Heart right ventricle (tissue), 16 donors: ENCODE measurements at places on chromosomes 11 and 22. TPM values are rescaled to one million over a fixed set of nuclear protein-coding genes. Genes with fewer than 3 reads are reported as not detected.

Gene SLC7A4
- polyA plus RNA-seq: 0.07 TPM

Gene MTA2
- 35.3 TPM for polyA plus RNA-seq

Gene SYT7
- 19.4 TPM for polyA plus RNA-seq

Gene C11orf87
- under 0.01 TPM for polyA plus RNA-seq

Gene MAJIN
- polyA plus RNA-seq: not detected

Gene KRTAP5-10
- polyA plus RNA-seq: not detected

Gene ADORA2A
- 4.9 TPM for polyA plus RNA-seq

Gene SHISA8
- 3.5 TPM for polyA plus RNA-seq

Gene CHRM1
- polyA plus RNA-seq: not detected

Gene CREB3L1
- 49.5 TPM for polyA plus RNA-seq

Gene PIM3
- polyA plus RNA-seq: 62.0 TPM

Gene OR8D4
- polyA plus RNA-seq: not detected

- DNase-seq: peak; percentile 86
- H3K27me3 ChIP-seq: peaks cover 27% of the 10 kb centered on the region
- peak overlapping the region; percentile 82 for H3K4me3 ChIP-seq
- H3K27ac ChIP-seq: peak overlapping the region; percentile 99
- peaks cover 66% of the 10 kb centered on the region for H3K4me1 ChIP-seq
Measured at GRCh38 chr22:50530877-50531545, 1.2 kb upstream of the TYMP start.

DNA sequence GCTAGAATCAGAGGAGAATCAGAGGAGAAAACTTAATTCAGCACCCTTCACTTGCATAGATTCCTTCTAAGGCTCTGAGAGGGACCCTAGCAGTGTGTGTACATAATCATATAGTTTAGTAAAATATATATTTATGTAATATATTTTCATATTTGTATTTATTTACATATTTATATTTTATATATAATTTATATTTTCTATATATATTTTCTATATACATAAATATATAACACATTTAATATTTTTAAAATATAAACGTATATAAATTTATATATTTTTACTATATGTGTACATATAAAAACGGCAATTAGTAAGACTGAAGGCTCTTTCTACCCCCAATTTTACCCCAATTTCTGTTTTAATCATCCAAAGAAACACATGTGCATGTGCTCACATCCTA lies 80.3 kb downstream of the NXPE2 start:
- DNase-seq: no peak
- H3K36me3 ChIP-seq: no peaks in the 10 kb centered on the region
- H3K27ac ChIP-seq: no peak overlapping the region

DNA sequence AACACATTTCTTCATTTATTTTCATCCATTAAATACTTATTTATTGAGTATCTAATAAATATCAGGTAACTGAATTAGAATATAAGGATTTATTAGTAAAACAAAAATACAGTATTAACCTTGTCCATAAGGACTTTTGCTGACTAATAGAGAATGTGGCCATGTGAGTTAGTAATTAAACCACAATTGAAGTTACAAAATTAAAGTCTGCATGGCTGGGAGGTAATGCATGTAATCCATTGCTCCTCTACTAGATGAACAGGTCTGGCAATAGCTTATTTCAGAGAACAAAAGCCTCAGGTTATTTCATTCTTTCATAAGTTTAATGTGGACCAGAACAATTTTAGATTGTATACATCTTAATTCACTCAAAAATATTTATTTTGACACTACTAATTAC lies 9.9 kb upstream of the CARD18 start:
- no peaks in the 10 kb centered on the region for H3K4me1 ChIP-seq
- no peak overlapping the region for H3K4me3 ChIP-seq
- H3K27ac ChIP-seq: no peak overlapping the region
- no peak for DNase-seq

DNA sequence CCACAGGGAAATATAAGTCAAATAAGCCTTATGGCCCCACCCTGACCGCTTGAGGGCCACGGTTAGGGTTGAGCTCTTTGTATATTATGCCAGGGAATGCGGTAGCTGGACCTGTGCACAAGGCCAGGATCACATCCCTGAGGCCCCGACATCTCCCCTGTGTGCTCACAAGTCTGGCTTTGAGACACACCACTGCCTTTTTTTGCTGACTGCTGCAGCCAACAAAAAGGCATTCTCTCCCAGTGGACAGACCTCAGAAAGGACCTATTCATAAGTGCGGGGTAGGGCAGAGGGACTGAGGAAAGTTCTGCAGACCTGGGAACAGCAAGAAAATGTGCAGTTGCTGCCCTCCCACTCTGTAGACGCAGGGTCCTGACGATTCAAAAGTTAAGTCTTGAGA lies 3.4 kb upstream of the SIDT2 start:
- peaks cover 47% of the 10 kb centered on the region for H3K4me1 ChIP-seq
- H3K27ac ChIP-seq: peak overlapping the region; percentile 1
- H3K27me3 ChIP-seq: no peaks in the 10 kb centered on the region
- no peak overlapping the region for H3K4me3 ChIP-seq
- no peaks in the 10 kb centered on the region for H3K36me3 ChIP-seq
- no peak for DNase-seq

- H3K4me1 ChIP-seq: peaks cover 25% of the 10 kb centered on the region
- DNase-seq: peak; percentile 93
- H3K27me3 ChIP-seq: no peaks in the 10 kb centered on the region
- H3K27ac ChIP-seq: peak within 1 kb of the TSS; percentile 98
- peak within 1 kb of the TSS; percentile 88 for H3K4me3 ChIP-seq
- no peaks in the 10 kb centered on the region for H3K36me3 ChIP-seq
Measured at GRCh38 chr11:102346748-102347461, at the start of gene BIRC2. Gene BIRC2 (plus strand): TSS chr11:102347214. CDS start chr11:102349855, 2,641 bp downstream.

GRCh38 chr22:44133901-44134571 lies 46.7 kb upstream of the PARVG start:
- H3K36me3 ChIP-seq: peaks cover 28% of the 10 kb centered on the region
- no peaks in the 10 kb centered on the region for H3K4me1 ChIP-seq
- no peaks in the 10 kb centered on the region for H3K27me3 ChIP-seq
- H3K4me3 ChIP-seq: no peak overlapping the region

DNA sequence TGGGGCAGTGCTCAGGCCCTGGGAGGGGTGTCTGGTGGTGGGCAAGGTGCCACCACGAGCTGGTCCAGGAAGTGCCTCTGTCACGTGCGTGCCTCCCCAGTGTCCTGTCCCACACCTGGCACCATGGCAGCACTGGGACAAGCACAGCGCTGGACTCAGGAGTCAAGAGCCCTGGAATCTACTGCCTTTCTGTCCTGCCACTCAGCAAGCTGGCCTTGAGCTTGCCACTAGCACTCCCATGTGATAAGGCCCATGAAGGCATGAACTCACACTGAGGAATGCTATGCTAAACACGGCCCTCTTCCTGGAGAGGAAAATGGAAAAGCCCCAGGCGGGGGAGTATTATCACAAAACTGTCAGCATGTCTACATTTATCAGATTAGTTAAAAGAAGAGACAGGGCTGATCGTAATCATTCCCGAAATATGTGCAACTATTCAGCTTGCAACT lies 50.7 kb upstream of the SLC35C1 start:
- peak overlapping the region; percentile 18 for H3K27ac ChIP-seq
- no peaks in the 10 kb centered on the region for H3K27me3 ChIP-seq
- peak; percentile 63 for DNase-seq
- H3K4me3 ChIP-seq: no peak overlapping the region
- no peaks in the 10 kb centered on the region for H3K36me3 ChIP-seq

DNA sequence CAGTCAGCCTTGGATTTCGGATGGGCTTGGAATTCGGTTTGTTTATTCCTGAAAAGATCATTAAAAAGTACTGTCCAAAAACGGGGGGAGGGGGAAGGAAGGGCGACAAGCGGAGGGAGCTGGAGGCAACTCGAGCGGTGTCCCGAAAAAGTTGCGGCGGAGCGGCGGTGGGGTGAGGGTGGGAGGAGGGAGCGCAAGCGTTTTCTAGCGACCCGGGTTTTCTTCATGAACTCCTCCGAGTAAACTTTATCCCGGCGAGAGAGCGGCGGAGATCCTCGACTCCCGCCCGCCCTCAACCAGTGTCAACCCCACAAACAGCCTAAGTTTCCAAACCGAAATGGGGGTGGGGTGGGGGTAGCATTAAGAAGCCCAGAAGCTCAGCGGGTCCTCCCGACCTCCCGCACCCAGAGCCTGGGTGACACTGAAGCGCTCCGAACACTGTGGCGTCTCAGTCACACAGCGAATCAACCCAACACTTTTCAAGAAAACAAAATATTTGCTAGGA lies 133.0 kb upstream of the C11orf58 start:
- peak overlapping the region; percentile 99 for H3K27ac ChIP-seq
- peak; percentile 43 for DNase-seq
- H3K4me1 ChIP-seq: peaks cover 11% of the 10 kb centered on the region
- H3K4me3 ChIP-seq: peak overlapping the region; percentile 80
- H3K36me3 ChIP-seq: no peaks in the 10 kb centered on the region

DNA sequence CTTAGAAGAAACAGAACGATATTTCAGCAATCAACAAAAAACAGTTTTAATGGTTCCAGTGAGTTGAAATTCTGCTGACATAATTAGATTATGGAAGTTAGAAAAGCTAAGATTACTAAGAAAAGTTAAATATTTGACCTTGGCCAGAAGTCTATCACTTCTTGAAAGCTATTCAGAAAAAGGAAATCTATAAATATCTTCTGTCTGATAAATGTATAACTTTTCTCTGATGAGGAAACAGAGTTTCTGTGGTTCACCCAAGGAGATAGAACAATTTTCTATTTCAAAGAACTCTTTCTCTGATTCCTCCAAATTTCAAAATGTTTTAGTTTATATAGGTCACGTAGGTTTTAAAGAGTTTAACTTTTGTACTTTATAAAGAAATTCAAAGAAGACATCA lies 438.4 kb upstream of the CHORDC1 start:
- H3K36me3 ChIP-seq: no peaks in the 10 kb centered on the region

DNA sequence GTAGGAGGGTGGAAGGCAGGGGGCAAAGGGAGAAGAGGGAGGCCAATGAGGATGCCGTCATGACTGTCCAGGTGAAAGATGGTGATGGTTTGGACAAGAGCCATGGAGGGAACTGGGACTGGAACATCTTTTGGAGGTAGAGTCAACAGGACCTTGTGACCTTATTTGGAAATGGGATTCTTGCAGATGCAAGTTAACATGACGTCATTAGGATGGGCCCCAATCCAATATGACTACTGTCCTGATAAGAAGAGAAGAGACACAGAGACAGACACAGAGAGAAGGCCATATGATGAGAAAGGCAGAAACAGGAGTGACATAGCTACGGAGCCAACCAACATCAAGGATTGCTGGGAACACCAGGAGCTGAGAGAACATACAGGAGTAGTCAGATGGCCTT lies 31.0 kb upstream of the ISX start:
- no peak overlapping the region for H3K4me3 ChIP-seq
- H3K27ac ChIP-seq: no peak overlapping the region
- H3K27me3 ChIP-seq: no peaks in the 10 kb centered on the region
- H3K36me3 ChIP-seq: no peaks in the 10 kb centered on the region
- no peak for DNase-seq
- H3K4me1 ChIP-seq: no peaks in the 10 kb centered on the region

DNA sequence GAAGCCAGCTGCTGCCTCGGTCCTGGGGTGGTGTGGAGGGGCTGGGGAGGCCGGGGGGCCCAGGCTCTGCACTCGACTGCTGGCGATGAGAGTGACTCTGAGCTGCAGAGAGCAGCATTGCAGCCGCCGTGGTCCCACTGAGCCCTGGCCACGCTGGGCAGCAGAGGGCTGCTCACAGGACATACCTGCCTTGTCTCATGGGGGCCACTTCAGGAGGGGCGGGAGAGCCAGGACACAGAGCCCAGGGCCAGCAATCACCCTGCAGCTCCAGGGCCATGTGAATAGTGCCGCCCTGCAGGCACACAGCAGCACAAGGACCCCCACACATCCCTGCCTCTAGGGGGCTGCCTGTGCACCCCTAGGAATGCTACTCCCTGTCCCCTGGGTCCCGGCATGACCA lies 147.0 kb downstream of the CRYBB2 start:
- no peaks in the 10 kb centered on the region for H3K27me3 ChIP-seq
- peak overlapping the region; percentile 50 for H3K27ac ChIP-seq
- no peak for DNase-seq
- H3K36me3 ChIP-seq: no peaks in the 10 kb centered on the region

DNA sequence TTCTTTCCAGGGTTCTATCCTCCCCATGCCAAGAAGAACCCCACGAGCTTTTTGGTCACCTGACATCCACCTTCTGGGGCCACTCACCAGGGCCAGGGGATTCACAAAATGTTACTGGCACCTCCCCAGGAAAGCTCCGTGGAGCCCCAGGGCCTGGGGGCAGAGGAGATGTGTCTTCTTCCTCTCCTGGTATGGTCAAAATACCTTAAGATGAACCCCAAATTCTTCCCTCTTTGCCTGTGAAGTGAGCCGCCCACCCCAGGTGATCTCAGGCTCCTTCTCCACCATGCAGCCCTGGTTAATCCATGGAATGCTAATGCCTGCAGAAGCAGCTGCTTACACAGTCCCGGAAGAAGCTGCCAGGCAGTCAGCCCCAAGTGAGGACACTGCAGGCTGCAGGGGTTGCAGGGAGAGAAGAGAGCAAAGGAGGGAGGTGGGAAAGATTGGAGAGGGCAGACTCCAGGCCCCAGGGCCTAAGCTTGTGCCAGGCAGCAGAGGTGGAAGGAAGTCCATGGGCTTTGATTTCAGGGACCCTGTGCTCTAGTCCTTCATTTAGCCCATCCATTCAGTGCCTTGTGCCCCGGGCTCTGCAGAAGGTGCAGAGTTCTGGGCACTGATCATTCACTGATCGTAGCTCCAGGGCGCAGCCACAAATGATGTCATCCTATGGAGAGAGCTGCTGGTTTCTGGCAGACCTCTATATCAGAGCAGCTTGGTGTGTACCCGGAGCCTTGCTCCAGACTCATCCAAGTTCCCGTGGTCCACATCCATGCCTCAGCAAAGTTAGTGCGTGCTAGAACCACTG lies 127.9 kb upstream of the NECTIN1 start:
- no peaks in the 10 kb centered on the region for H3K4me1 ChIP-seq
- no peak overlapping the region for H3K4me3 ChIP-seq
- peaks cover 18% of the 10 kb centered on the region for H3K27me3 ChIP-seq
- H3K36me3 ChIP-seq: no peaks in the 10 kb centered on the region
- no peak overlapping the region for H3K27ac ChIP-seq

DNA sequence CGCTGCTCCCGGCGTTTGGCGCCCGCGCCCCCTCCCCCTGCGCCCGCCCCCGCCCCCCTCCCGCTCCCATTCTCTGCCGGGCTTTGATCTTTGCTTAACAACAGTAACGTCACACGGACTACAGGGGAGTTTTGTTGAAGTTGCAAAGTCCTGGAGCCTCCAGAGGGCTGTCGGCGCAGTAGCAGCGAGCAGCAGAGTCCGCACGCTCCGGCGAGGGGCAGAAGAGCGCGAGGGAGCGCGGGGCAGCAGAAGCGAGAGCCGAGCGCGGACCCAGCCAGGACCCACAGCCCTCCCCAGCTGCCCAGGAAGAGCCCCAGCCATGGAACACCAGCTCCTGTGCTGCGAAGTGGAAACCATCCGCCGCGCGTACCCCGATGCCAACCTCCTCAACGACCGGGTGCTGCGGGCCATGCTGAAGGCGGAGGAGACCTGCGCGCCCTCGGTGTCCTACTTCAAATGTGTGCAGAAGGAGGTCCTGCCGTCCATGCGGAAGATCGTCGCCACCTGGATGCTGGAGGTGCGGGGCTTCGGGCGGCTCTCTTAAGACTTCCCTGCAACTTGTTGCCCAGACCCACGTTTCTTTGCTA lies at the start of gene CCND1:
TSS of gene CCND1 (plus strand) at position 162 of the 587 bp plus-strand sequence. CDS start at position 320, 158 bp downstream.
- H3K36me3 ChIP-seq: no peaks in the 10 kb centered on the region
- H3K27me3 ChIP-seq: peaks cover 6% of the 10 kb centered on the region
- H3K4me1 ChIP-seq: peaks cover 13% of the 10 kb centered on the region
- H3K27ac ChIP-seq: peak within 1 kb of the TSS; percentile 90
- peak within 1 kb of the TSS; percentile 82 for H3K4me3 ChIP-seq
- peak; percentile 85 for DNase-seq
